ENCODE measurements at places on chromosomes 11 and 22.

DNA sequence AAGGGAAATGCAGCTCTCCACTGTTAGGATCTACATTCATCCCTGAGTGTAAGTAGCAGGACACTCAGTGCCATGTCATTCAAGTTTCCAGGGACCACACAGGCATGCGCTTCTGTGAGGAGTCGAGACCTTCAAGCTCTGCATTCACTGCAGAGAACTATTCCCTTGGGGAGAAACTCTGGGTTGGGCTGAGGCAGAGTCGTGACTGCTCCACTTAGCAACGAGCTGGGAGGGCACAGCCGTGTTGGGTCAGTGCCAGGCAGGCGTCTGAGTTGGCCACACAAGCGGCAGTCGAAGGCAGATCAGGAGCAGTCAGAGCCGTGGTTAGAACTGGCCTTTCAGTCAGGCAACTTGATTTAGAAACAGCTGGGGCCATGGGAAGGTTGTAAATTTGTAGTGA, 14.7 kb downstream of the MPEG1 start:
- DNase-seq: no peak

GRCh38 chr11:7851391-7851790, 54.6 kb upstream of the OR5P2 start:
- DNase-seq: no peak

DNA sequence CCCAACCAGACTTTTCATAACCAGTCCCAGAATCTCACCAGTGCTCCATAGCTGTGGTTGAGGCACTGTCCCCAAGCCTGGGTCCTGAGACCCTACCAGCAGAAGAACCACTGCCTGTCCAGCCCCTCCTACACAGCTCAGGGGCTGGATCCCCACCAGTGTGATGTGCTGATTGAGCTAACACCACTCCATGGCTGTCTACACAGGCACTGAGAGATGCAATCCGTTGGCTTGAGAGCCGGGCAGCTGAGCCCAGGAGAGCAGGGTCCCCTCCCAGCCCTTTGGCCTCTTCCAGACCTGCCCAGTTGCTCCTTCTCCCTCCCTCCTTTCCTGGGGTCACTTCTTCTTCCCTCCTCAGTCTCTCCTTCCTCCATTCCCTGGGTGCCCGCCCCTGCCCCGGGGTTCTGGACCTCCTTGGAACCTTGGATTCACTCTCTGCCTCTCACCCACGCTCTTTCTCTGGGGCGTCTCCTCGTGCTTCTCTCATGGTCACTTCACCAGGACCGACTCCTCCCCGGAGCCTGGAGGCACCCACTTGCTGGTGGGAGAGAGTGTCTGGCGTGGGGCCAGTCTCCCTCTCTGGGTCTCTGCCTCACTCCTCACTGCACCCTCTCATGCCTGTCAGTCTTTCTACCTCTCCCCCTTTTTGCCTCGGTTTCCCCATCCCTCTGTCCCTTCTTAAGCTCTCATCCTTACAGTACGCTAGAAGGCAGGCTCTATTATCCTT, 706 bp upstream of the SCYL1 start:
- no peak for DNase-seq

- no peak for DNase-seq
Measured at GRCh38 chr11:98703779-98704556, 316.8 kb upstream of the CNTN5 start.
